ENCODE measurements at places on chromosomes 16 and 17.

- no peak for DNase-seq
These were observed 54.8 kb downstream of the N4BP1 start for GRCh38 chr16:48555155-48555554.

DNA sequence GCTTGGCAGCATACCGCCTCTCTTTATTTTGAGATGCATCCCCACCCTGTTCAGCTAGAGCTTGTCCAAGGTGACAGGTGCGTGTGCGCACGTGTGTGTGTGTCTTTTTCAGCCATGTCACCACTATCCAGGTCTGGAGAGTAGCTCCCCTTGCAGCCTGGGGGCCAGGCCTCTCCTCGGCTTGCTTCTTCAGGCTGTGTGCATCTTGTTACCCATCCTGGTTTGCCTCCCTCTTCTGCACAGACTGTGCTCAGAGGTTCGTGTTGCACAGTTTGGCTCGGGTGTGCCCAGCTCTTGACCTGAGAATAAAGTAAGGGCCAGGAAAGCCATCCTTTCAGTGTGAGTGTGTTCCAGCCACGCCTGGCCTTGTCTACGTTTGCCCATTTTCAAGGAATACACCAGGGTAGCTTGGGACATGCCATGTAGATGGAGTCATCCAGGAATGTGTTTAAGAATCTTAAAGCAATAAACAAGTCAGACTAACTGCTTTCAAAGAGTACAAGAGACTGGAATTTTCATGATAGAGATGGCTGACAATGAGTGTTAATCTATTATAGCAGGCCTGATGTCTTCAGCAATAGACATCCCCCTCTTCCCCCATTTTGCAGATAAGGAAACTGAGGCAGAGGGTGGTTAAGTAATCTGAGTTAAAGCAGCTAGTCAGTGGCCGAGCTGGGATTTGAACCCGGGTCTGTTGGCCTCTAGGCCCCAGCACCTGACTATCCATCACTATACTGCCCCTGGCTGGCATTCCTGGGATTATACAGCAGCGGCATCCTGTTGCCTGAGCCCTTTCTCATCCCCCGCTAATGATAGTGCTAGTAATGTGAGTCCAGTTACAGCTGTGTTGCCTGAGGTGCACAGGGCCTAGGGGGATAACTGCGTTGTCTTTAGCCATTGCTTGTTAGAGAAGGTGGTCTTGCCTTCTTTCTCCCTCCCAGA lies 77.9 kb downstream of the KSR1 start:
- DNase-seq: no peak

GRCh38 chr17:50477976-50478375 lies 684 bp upstream of the RSAD1 start:
- DNase-seq: peak; percentile 72

DNA sequence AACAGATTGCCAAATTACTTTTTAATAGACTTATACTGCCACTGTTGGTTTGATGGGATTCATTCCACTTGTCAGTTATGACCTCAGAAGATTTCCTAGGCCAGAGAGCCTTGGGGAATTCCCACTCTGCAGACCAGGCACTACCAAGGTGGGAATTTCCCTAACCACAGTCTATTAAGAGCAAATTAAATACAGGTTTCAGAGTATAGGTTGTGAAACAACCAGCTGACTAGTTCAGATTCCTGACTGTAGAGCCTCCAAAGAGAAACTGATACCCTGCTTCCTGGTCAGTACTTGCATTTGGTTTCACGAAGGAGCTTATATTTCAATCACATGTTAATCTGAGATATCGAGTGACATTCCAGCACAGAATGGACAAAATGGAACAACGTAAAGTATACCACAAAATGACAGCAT lies 186.5 kb downstream of the STX8 start:
- DNase-seq: no peak

- DNase-seq: no peak
These were observed 193.2 kb upstream of the MPHOSPH6 start for GRCh38 chr16:82363026-82363816.

DNA sequence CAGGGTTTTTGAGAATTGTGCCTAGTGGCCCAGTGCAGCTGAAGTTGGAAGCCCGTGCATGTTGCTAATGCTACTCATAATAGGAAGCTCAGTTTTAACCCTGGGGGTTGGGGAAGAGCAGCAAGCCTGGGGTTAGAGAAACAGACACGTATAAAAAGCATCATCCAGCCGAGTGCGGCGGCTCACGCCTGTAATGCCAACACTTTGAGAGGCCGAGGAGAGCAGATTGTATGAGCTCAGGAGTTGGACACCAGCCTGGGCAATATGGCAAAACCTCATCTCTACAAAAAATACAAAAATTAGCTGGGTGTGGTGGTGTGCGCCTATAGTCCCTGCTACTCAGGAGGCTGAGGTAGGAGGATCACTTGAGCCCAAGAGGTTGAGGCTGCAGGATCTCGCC lies 2.3 kb upstream of the CLUH start:
- no peak for DNase-seq

DNA sequence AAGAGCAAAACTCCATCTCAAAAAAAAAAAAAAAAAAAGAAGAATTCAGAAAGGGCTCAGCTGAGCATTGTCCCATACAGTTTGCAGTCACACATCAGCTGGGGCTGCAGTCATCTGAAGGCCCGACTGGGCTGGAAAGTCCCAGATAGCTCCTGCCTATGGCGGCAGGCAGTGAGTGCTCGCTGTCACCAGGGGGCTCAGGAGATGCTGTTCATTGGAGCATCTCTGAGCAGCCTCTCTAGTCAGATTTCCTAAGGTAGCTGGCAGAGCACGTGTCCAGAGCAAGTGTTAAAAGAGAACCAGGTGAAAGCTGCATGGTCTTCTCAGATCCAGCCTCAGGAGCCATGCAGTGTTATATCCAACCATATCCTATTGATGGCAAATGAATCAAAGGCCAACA lies 75.8 kb downstream of the WSCD1 start:
- no peak for DNase-seq

DNA sequence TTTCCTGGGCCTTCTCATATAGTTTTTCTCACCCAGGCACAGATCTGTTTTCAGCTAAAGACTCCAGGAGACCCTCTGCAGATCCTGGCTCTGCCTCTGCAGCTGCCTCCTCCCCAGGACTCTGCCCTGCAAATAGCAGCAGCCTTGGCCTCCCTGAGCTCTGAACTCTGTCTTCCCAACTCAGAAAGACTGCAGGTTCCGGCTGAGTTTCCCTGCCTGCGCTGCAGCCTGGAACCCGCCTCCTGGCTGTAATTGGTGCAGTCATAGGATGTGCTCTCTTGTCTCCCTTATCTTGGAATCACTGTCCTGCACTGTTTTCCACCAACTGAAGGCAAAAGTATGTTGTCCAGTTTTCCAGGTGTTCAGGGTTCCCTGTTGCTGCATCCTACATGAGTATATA lies 14.3 kb upstream of the DNASE1 start:
- no peak for DNase-seq

DNA sequence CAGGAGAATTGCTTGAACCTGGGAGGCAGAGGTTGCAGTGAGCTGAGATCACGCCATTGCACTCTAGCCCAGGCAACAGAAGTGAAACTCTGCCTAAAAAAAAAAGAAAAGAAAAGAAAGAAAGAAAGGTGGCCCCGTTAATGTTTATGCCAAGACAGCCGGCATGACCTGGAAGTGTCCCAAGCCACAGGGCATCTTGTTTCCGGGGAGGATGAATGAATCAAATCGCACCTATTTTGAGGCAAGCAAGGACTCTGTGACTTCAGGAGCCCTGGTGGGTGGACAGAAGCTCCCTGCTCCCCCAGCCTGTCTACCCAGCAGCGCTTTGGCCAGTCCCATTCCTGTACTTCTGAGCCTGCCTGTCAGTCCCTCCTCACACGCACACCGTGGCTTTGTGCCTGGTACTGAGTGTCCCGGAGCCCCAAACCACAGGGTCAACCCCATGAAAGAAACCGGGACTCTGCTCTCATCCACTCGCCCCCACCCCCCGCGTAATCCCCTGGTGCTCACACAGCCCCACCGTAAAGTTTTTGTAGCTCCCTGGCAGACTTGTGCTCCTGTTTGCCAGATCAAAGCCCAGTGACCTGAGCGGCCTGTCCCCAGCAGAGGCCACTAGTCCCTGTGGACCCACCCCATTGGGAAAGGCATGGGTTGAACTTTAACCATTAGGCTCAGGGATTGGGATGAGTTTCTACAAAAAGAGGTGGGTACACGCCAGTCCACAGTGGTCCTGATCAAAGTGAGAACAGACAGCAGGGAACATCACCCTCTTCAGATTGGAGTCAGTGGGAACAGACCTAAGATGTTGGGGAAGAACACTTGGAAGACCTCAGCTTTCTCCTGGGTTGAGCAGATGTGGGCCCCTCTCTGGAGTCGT lies 19.3 kb downstream of the CD2BP2 start:
- DNase-seq: no peak

DNA sequence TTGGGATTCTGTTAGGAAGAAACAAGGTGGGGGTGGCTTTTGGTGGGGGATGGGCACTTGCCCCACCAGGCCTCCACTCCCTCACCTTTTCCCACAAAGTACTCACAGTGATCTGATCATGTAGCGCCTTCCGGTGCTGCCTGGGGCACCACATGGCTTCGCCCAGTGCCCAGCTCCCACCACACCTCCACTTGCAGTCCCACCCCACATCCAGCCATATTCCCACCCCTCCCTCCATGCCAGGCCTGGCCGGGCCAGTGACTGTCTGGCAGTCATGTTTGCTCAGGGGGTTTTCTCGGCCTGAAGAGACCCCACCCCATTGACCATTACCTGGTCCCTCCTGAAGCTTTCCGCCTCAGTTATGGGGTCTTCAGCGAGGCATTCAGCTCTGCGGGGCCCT lies 201.5 kb downstream of the SPECC1 start:
- DNase-seq: no peak

DNA sequence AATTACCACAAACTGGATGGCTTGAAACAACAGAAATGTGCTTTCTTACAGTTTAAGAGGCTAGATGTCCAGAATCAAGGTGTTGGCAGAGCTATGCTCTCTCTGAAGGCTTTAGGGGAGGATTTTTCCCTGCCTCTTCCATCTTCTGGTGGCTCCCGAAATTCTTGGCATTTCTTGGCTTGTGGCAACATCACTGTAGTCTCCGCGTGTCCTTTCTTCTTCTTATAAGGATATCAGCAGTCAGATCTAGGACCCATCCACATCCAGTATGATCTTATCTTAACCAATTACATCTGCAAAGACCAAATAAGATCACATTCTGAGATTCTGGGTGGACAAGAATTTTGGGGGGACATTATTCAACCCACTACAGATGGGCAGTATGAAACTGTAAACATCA lies 119.2 kb upstream of the PMFBP1 start:
- DNase-seq: no peak

GRCh38 chr16:85381738-85382592 lies 231.2 kb upstream of the GSE1 start:
- no peak for DNase-seq

GRCh38 chr17:76390003-76390421 lies 5.6 kb downstream of the SPHK1 start:
- DNase-seq: no peak

GRCh38 chr16:74868501-74868900 lies 93.9 kb upstream of the FA2H start:
- no peak for DNase-seq

DNA sequence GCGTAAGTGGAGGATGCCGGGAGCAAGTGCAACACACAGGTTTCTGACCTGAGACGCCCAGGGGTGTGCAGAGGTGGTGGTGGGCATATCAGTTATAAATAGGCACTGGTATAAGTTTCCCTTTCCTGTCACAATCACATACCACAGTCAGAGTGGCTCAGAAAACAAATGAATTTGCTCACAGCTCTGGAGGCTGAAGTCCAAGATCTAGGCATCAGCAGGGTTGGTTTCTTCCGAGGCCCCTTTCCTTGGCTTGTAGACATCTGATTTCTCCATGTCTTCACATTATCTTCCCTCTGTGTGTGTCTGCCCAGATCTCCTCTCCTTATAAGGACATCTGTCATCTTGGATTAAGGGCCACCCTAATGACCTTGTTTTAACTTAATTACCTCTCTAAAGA lies 250.5 kb upstream of the TNRC6C start:
- peak; percentile 19 for DNase-seq

GRCh38 chr17:40266882-40267281 lies 20.8 kb upstream of the CDC6 start:
- DNase-seq: no peak

DNA sequence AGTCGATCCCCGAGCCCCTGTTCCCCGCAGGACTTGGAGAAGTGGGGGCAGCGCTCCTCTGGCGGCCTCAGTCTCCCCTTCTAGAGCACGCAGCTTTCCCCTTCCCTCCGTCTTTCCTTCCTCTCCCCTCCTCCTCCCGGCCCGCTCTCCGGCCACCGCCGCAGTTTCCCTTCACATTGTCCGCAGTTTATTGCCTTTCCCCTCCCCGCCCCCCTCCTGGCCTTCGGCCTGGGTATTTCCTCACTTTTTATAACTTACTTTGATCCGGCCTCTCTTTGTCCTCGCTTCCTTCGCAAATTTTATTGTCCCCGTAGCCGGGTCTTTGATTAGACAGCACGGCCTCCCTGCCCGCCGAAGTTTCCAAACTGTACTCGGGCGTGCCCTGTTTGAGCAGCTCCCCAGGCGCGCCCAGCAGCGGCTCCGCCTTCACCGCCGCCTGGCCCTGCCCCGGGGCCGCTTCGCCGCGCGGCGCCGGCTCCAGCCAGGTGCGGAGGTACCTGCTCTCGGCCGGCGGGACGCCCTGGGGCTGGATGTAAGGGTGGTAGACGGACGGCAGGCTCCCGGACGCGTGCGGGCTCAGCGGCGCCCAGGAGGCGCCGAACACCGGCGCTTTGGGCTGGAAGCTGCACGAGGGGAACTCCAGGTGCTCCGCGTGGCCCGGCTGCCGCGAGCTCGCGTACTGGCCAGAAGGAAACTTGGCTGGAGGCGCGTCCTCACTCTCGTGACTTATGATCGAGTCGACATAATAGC lies 488 bp downstream of the HOXB9 start:
- no peak for DNase-seq

DNA sequence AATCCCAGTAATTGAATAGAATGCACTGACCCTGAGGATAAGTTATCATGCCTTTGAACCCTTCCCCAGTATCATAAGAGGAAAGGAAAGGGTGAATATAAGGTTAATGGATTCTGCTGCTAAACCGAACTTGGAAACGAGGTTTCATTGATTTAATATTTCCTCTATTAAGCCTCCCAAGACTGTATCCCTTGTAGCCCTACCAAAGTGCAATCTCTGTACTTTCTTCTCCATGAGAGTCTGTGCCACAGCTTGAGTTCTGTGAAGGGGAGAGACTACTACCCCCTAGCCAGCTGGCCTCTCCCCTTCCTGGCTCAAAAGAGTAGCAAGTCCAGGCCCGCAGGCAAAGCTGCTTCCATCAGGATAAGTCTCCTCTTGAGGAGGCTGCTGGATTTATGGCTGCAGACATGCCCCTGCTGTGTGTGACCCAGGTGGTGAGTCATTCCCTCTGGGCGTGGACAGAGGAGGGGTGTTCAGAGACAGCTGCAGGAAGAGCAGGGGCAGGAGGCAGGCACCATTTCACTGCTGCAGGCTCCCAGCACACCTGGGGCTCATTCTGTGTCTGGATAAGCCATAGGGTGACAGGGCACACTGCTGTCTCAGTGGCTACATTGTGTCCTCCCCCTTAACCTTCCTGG lies 58.4 kb downstream of the TOM1L2 start:
- no peak for DNase-seq

- DNase-seq: no peak
These were observed 10.0 kb downstream of the SLC22A31 start for GRCh38 chr16:89190150-89190958.

GRCh38 chr17:67601897-67602296 lies 115.8 kb upstream of the NOL11 start:
- DNase-seq: no peak

GRCh38 chr17:364766-365165 lies 12.2 kb upstream of the RPH3AL start:
- no peak for DNase-seq
